ENCODE measurements at places on chromosomes 3 and 15.

- DNase-seq = no peak
These were observed 29.8 kb downstream of the LDHAL6B start for GRCh38 chr15:59236394-59236793.

DNA sequence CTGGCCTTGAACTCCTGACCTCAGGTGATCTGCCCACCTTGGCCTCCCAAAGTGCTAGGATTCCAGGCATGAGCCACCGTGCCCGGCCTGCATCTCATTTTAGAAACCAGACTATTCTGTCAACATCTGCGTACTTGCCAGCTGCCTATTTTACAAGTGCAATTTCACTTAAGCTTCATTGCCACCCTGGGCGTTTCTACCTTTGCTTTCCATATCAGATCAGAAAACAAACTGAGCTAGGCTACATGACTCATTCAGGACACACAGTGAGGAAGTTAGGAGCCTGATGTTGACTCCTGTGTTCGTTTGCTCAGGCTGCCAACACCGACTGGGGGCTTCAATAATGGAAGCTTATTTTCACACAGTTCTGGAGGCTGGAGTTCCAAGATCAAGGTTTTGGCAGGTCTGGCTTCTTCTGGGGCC, 42.3 kb upstream of the KLHL25 start:
- no peak for DNase-seq

DNA sequence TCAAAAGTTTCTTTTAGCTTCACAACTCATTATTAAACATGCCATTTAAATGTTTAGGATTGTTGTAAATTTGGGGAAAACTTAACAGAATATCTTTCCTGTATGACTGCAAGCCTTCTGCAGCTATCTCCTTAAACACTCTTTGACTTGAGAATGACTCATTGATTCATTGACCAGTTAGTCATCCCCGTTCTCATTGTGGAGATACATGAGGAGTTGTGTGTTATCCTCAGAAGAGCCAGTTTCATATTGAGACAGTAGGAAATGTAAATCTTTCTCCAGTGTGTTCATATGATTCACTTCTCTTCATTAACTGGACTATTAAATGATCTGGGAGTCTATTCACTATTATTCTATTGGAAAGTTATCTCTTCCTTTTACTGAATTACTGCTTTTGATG, 83.0 kb downstream of the CRYGS start:
- DNase-seq = no peak

GRCh38 chr3:159913712-159914414, 74.8 kb upstream of the IL12A start:
- no peak for DNase-seq

- no peak for DNase-seq
These were observed 32.3 kb upstream of the MFSD1 start for GRCh38 chr3:158769549-158769948.

- no peak for DNase-seq
These were observed 10.2 kb upstream of the LDHAL6B start for GRCh38 chr15:59196416-59196815.

DNA sequence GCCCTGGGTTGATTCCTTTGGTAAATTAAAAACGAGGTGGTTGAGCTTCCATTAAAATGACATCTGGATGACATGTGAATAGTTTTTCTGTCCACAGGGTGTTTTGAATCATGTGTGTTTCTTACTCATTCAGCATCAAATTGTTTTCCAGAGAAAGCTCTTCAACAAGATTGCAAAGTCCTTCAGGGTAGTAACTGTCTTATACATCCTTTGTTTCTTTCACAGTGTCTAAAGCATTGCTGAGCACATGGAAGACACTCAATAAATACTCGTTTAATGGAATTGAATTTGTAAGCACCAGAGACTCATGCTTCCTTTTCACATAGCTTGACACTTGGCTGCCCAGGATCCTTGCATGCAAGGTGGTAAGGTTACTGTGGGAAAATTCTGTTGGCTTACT, 223.1 kb upstream of the CNTN6 start:
- DNase-seq = no peak

- no peak for DNase-seq
These were observed 76.7 kb upstream of the P3H2 start for GRCh38 chr3:190197346-190197763.

GRCh38 chr3:173401369-173401768, 3.8 kb downstream of the NLGN1 start:
- no peak for DNase-seq

DNA sequence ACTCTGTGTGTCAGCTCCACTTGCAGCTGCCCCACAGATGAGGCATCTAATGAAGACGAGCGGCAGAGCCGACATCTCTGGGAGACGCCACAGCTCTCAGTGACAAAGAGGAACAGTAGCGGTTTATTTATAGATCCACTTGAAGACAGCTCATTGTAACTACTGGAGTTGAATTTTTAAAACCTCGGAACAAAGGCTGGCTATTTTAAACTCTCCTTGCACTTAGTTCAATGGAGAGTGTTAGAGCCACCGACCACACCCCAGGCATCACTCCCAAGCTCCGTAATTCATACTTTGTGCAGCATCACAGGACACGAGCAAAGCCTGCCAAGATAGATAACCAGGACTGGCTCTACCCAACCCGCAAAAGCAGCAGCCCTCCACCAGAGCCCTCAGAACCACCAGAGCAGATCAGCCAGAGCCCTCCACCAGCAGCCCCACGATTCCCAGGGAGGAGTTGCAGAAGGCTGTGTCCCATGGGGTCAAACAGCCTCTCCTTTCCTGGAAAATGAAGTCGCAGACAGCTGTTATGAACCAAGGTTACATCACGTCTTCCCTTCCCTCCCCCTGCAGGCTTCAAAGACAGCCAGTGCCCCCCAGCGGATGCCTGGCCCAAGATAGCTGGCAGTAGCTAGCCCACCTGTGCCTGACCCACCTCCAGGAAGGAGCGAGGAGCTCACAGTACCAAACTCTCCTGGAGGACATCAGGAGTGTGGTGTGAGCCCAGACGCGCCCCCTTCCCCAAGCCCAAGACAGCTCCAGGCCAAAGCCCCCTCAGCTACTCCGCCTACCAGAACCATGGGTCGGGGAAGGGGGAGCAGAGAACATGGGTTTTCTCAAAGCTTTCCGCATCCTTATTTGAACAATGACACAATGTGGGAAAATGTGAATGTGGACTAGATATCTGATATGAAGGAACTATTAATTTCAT, 45.7 kb downstream of the POC1A start:
- DNase-seq = peak; percentile 87

DNA sequence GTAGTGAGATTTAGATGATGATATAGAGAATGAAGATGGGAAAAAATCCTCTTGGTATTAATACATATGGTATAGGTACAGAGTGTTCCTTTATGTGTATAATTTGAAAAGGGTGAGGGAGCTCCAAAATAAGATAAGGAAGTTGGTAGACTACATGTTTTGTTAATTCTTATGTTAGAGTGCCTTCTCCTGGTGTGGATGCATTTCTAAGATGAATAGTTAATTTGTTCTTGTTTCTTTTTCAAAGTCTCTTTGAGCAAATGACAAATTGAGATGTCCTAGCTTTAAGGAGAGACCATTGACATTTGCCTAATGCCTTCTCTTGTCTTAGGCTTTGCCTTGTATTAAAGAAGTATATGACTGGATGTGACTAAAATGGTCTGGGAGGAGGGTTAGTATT, 34.1 kb downstream of the AKAP13 start:
- DNase-seq = no peak

- DNase-seq = peak; percentile 81
These were observed 5.9 kb downstream of the RNU6-1 start for GRCh38 chr15:67833710-67834511.

- DNase-seq = no peak
These were observed 19.9 kb downstream of the GOLM2 start for GRCh38 chr15:44308415-44308814.

DNA sequence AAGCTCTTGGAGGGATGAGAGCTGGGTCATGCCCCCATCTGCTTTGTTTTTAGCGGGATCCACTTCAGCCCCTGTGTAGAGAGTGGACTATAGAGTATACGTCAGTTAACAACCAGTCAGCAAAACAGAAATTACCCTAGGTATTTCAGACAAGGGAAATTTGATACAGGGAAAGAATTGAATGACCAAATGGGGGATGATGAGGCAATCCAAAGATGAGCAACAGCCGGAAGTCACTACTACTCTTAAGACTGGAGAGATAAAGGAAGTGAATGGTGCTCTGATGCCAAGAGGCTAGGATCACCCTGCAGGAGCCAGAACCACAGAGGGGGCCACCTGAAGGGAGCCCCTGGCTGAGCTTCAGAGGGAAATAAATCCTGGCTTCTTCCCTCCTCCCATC, 1.7 kb upstream of the GPR62 start:
- no peak for DNase-seq

DNA sequence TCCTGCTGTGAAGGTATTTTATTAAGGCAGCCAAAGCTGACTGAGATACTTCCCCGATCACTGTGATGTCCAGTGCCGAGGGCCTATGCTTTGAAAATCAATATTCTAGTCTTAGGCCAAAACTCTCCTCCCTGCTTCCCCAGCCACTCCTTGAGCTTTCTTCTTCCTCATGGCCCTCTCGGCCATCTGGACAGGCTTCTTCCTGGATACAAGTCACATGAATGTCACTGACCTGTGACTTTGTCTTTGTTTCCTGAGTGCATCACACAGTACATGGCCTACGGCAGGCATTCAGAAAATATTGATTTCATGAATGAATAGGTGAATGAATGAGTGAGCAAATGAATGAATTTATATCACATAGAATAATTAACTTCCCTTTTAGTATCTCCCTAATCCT, 24.6 kb upstream of the HES1 start:
- DNase-seq = no peak

- no peak for DNase-seq
These were observed 295.7 kb downstream of the UNC13C start for GRCh38 chr15:54273928-54274327.

DNA sequence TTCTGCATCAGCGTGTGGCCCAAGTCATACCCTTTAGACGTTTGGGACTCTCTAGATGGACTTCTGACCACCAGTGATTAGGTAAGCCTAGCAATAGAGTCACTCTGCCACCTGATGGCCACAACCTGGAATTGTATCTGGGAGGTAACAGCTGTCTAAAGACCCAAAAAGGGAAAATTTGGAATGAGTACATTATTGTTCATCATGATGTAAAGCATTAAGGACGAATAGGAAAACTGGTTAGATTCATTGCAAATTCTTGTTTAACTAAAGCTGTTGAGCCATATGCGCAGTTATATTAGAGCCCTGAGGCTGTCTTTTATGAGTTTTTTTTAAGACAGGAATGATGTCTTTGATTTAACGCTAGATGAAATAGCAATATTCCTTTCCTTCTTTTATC, 63.6 kb downstream of the FAM81A start:
- DNase-seq = no peak

GRCh38 chr15:45611305-45611704, 23.5 kb upstream of the SQOR start:
- DNase-seq = no peak

- DNase-seq = peak; percentile 75
These were observed 178.8 kb downstream of the NSMCE3 start for GRCh38 chr15:29090617-29091466.

DNA sequence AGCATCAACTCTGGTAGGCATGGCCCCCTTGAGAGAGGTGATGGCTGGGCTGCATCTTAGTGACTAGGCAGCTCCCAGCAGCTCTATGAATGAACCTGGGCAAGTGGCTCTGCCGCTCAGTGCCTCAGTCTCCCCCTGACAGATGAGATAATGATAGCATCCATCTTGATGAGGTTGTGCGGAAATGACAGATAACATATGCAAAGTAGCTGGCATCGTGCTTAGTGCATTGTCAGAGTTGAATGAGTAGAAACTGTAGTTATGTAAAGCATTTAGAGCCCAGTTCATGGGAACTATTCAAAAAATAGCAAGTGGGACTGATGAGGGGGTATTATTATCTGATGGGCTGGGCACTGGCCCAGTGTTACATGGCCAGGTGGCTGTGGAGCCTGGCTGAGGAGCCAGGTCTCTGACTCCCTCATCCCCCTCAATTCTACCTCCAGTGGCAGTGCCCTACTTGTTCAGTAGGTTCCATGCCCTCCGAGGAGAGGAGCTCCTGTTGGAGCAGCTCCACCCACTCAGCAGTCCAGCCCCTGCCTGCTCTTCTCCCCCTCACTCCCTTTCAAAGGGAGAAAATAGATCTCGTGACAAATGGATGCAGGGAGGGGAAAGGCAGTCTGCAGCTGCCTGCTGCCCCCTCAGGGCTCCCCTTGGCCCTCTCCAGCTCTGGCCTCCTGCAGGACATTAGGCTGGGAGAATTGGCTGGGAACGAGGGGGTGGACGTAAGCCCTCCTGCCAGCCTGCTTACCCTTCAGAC, 6.6 kb downstream of the PRKCD start:
- DNase-seq = no peak

GRCh38 chr15:63072809-63073277, 30.3 kb downstream of the TPM1 start:
- no peak for DNase-seq

GRCh38 chr15:65411465-65412071, 11.2 kb downstream of the IGDCC4 start:
- DNase-seq = no peak

GRCh38 chr15:86163816-86164215, 84.1 kb downstream of the AGBL1 start:
- DNase-seq = no peak

DNA sequence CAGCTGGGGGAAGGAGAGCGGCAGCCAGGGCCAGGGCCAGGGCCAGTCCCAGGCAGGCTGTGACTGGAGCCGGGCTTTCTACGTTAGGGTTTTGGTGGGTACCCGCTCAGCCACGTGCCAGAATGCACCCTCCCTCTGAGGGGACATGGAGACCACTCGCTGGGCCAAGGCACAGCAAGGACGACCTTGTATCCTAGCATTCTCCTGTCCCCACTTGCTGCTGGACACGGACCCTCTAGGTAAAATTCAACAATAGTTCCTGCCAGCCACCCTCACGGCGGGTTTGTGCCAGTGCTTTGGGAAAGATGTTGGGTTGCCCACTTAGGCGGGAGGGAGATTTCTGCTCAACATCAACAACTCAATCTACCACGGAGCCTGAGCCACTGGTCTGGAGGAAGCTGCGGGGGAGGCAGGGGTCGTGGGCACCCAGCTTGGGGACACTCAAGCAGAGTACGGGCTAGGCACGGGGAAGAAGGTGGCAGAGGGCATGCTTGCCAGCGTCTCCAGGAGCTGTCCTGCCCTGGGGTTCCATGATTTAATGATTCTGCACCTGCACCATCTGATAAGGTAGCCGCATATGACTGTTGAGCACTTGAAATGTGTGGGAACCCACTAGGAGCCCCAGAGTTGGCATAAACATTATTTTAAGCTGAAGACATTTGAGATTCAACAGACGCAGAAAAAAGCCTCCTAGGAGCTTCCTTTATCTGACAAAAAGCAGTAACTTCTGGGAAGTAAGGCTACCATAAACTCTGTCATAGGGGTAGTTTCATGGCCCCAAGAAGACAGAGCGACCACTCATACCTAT, 22.5 kb upstream of the C15orf39 start:
- peak; percentile 41 for DNase-seq

- DNase-seq = no peak
These were observed 457.9 kb upstream of the ALCAM start for GRCh38 chr3:104908761-104909160.

- DNase-seq = no peak
These were observed 28.7 kb upstream of the BFSP2 start for GRCh38 chr3:133371181-133371580.

GRCh38 chr3:178437236-178437635, 99.0 kb upstream of the KCNMB2 start:
- DNase-seq = no peak

- no peak for DNase-seq
These were observed 169.5 kb upstream of the UMPS start for GRCh38 chr3:124560666-124561215.

- no peak for DNase-seq
These were observed 29.0 kb downstream of the ACSBG1 start for GRCh38 chr15:78205337-78205736.

- no peak for DNase-seq
These were observed 54.2 kb upstream of the SEMA6D start for GRCh38 chr15:47663101-47663500.

- DNase-seq = no peak
These were observed 384.4 kb downstream of the RSL24D1 start for GRCh38 chr15:54812383-54812782.

Measured in posterior vena cava (tissue), 2 donors.